ELF-1 (cell line): ENCODE measurements at places on chromosomes 4 and X.
A peak's percentile ranks its signal among the peaks of the same experiment; 100 is the strongest.

GRCh38 chrX:38220415-38221390 lies at the start of gene SRPX:
TSS of gene SRPX (minus strand) at chrX:38220871. CDS start at chrX:38220792, 79 bp downstream.
- peak; percentile 72 for DNase-seq

- no peak for DNase-seq
Measured at GRCh38 chr4:53688186-53688790, 97.0 kb upstream of the LNX1 start.

GRCh38 chrX:135985157-135985972 lies at the start of gene SLC9A6:
TSS of gene SLC9A6 (plus strand) at chrX:135985435. CDS start at chrX:135985659, 224 bp downstream.
- DNase-seq: peak; percentile 84

- no peak for DNase-seq
Measured at GRCh38 chrX:3609810-3610209, 103.6 kb downstream of the PRKX start.

DNA sequence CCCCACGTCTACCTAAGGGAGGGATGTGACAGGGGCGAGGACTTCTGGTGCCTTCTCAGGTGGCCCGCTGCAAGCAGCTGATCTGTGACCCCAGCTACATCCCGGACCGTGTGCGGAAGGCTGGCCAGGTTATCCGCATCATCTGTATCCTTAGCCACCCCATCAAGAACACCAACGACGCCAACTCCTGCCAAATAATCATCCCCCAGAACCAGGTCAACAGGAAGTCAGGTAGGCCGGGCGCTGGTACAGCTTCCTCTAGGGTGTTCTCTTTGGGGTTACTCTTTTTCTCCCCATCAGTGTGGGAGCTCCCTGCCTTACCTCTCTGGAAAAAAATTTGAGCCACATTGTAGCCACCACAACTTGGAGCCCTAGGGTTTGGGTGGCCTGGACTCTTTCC lies 2.4 kb upstream of the FAM50A start:
- DNase-seq: no peak

DNA sequence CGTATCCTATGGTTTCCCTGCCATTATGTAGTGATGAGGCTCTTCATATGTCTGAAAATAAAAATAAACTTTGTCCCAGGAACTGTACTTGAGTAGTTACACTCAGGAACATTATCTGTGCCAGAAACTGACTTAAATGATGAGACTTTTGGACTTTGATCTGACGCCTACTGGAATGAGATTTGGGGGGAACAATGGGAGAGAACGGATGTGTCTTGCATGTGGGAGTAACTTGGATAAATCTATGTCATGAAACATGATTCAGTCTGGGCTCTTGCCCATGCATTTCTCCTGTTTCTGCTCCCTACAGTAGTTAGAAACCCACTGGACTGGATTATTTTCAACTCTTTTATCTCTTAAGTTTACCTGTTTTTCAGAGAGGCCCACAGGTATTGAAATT lies 2351.4 kb downstream of the PCDH7 start:
- no peak for DNase-seq

DNA sequence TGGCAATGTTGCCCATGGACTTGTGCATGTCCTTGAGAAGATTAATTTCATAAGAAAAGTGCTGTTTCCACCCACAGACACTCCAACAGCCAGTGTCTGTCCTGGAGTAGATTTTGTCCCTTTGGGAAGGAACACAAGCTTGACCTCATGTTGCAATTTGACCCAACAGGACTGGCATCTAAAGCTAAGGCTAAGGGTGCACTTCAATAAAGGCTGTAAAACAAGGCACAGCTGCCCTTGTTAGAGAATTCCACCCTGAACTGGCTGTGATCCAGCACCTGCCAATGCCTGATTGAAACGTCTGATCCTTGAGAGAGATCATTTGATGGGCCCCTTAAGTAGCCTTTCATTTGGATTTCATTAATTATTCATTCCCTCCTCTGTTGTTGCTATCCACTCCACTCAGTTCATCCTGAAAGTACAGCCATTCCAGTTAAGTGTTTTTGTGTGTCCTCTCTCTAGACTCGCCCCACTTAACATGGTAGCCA lies 56.2 kb downstream of the CD99L2 start:
- no peak for DNase-seq

GRCh38 chrX:10582215-10582733 lies 38.1 kb downstream of the MID1 start:
- DNase-seq: no peak

- DNase-seq: peak; percentile 85
Measured at GRCh38 chrX:115892787-115893671, 277.5 kb upstream of the AGTR2 start.
